GM12878 (cell line): ENCODE measurements at places on chromosomes 13 and 19. TPM values are rescaled to one million over a fixed set of nuclear protein-coding genes. Genes with fewer than 3 reads are reported as not detected.

The TRAPPC2B gene
- 8.7 and 10.6 TPM in 2 replicates for total RNA-seq

The FREM2 gene
- 0.08 and 0.13 TPM in 2 replicates for total RNA-seq

The EPS8L1 gene
- 1.8 and 2.2 TPM in 2 replicates for total RNA-seq

The OR4F17 gene
- 0.56 TPM in 1 of 2 replicates, not detected in the other for total RNA-seq

The LILRA5 gene
- total RNA-seq, result 0.41 and 0.51 TPM in 2 replicates

The GPR18 gene
- total RNA-seq, result 3.9 and 4.8 TPM in 2 replicates

The CERS1 gene
- not detected in 2 replicates for total RNA-seq

The NOSIP gene
- total RNA-seq, result 51.8 and 55.0 TPM in 2 replicates

The DNMT1 gene
- 221 and 238 TPM in 2 replicates for total RNA-seq

The CYP2A7 gene
- not detected in 2 replicates for total RNA-seq

The ERICH4 gene
- not detected in 2 replicates for total RNA-seq

The SHISA7 gene
- total RNA-seq, result not detected in 2 replicates

The CEACAM1 gene
- 8.0 and 9.0 TPM in 2 replicates for total RNA-seq

The GJA3 gene
- not detected in 2 replicates for total RNA-seq

The KLK15 gene
- total RNA-seq, result not detected in 2 replicates

The LGI4 gene
- 0.29 TPM in 1 of 2 replicates, not detected in the other for total RNA-seq

The SMIM17 gene
- total RNA-seq, result 0.19 TPM in 1 of 2 replicates, not detected in the other
